IMR-90 (cell line): ENCODE measurements at places on chromosomes 16 and 17.
A peak's percentile ranks its signal among the peaks of the same experiment; 100 is the strongest.

GRCh38 chr17:73226556-73227172, 33.8 kb downstream of the COG1 start:
- peak; percentile 45 for DNase-seq

DNA sequence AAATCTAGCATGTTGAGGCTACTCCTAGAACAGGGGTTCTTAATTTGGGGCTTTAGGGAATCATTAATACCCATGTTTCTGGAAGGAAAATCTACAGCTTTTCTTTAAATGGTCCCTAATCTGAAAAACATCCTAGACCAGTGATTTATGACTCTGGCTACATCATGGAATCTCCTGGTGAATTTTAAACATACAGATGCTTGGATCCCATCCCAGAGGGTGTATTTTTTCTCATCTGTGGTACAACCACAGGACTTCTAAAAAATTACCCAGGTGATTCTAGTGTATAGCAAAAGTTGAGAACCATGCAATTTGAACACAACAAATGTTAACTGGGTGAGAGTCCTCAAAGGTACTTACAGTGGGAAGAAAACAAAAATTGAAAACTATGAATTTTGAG, 41.5 kb downstream of the KANSL1 start:
- DNase-seq = peak; percentile 34

- DNase-seq = no peak
These were observed 1164.7 kb upstream of the CDH8 start for GRCh38 chr16:63200940-63201339.

DNA sequence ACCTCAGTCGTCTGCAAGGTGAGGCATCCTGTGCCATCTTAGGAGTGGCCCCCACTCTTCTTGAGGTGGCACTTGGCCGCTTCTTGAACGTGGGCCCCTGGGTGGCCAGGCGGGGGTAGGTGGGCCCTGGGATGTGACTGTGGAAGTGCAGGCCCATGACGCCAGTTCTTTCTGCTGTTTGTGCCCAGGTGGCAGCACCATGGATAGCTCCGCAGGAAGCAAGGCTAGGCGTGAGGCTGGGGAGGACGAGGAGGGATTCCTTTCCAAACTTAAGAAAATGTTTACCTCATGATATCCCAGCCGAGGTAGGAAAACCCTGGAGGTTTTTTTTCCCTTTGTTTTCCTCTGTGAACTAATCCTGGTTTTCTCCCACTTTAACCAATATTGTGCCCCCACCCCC, 19.8 kb downstream of the NMRAL1 start:
- no peak for DNase-seq

- no peak for DNase-seq
These were observed 18.7 kb downstream of the CD300A start for GRCh38 chr17:74485022-74485743.

GRCh38 chr17:18851201-18851600, 6.7 kb upstream of the PRPSAP2 start:
- no peak for DNase-seq

DNA sequence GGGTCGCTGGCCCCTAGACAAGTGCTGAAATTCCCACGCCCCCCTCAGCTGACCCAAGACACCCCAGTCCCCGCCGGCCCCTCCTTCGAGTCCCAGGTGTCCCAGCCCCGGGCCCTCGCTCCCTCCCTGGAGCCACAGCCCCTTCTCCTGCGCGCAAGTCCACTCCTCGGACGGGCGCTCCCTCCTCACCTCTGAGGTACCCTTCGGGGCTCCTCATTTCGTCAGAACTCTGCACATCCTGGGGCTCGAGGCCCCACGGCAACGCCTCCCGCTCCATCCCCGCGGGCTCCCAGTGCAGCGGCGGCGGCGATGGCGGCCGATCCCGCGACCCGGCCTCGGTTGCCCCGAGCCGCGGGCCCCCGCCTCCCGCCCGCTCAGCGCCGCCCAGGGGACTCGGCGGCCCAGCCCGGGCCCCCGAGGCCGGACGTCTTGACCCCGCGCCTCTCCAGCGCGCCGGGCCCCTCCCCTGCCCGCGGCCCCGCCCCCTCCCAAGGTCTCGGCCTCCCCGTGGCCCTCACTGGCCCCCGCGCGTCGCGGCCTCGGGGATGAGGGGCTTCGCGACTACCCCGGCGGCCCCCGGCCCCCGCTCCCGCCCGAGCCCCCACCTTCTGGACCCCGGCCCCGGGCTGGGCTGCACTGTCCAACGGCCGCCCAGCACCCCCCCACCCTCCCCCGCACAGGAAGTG, at the start of gene ZNF768:
Gene ZNF768, minus strand, starts transcription at position 430 of the 686 bp plus-strand sequence. Its CDS starts 153 bp downstream, at position 277.
- no peak for DNase-seq
